ENCODE measurements at places on chromosomes 7 and 10.

DNA sequence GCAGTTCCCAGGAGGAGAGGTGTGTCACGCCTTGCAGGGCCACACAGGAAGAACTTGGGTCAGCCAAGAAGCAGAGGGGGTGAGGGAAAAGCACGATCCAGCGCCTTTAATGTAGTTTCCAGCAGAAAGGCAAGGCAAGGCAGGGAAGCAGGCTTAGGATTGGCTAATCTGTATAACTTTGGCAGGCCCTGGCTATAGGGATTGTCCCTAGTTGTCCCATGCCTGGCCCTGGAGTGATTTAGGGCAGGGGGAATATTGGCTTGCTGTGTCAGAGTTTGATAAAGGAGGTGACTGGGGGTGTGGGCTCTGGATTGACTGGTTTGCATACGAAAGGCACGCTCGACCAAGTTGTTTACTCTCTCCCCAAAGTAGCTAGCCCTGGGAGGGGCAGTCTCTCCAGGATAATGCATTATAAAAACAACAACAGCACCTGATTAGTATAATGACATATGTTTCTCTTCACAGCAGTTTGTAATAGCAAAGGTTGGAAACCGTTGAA is 44.5 kb downstream of the RBM28 start:
- DNase-seq = no peak

DNA sequence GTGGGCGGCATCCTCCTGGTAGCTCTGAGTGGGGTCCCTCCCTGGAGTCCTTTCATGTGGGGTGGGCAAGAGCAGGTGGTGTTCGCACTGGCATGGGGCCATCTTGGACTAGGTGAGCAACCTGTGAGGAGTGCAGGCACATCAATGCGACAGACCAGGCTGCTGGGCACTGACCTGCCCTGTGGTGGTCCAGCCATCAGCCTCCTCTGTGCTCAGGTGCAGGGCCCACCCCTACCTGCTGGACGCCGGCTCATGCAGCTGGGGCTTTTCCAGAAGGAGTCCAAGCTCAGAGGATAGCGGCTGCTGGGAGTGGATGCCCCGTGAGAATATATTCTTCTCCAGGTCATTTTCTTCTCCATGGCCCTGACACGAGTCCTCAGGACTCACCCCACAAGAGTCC is 424.4 kb downstream of the GLRX3 start:
- no peak for DNase-seq

GRCh38 chr10:97034301-97034700 is 151.5 kb downstream of the SLIT1 start:
- DNase-seq = no peak

DNA sequence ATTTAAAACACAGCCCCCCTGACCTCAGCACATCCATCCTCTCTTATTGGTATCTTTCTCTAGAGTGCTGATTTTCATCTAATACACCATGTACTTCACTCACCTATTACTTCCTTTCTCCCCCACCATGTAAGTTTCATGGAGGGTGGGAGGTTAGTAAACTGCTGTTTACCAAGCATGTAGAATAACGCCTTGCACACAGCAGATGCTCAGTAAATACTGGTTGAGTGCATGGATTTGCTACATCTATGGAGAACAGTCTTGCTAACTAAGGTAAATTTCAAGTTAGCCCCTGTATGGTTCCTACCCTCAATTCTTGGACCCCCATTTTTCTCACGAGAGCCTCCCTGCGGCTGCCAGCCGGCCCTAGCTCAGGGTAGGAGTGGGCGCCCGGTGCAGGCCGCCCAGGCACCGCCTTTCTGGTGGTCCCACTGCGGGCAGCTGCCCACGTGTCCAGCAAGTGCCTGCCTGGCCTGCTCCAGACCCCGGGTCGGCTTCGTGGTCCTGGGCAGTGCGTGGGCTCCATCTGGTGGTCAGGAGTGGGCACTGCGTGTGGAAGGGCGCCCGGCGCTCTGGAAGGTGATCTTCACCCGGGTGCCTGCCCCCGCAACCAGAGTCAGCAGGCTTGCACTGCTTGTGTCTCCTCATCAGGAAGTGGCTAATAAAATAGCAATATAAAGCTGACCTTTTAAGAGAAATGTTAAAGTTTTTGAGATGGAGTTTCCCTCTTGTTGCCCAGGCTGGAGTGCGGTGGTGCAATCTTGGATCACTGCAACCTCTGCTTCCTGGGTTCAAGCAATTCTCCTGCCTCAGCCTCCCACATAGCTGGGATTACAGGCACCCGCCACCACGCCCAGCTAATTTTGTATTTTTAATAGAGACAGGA is 63.4 kb upstream of the DNAJB6 start:
- DNase-seq = peak; percentile 68

- no peak for DNase-seq
Measured at GRCh38 chr7:134903073-134903790, 83.1 kb upstream of the AGBL3 start.

GRCh38 chr10:71727105-71727737 is 7.6 kb upstream of the C10orf105 start:
- DNase-seq = no peak

DNA sequence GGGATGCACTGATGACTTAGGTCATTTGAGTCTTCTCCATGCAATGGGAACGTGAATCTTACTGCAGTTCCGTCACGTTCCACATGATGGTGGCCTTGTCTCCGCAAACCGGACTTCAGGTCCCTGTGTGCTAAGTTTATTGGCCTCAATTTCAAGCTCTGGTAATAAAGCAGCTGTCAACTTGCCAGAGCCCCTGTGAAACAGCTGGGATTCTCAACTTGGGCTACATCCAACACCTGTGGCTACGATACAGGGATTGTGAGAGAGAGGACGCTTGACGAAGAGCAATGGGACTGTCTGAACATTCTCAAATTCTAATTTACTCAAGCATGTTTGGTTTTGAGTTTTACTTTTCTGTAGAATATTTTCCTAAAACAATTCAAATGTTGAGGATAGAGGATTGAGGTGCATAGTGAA is 174.2 kb downstream of the PTN start:
- DNase-seq = peak; percentile 74

GRCh38 chr10:101660256-101660655 is 34.7 kb downstream of the FBXW4 start:
- DNase-seq = no peak
